Sigmoid colon (tissue), 7 donors: ENCODE measurements at places on chromosomes 2 and 18. TPM values are rescaled to one million over a fixed set of nuclear protein-coding genes. Genes with fewer than 3 reads are reported as not detected.

- DNase-seq: no peak
These were observed 64.6 kb downstream of the NCKAP1 start for GRCh38 chr2:182973441-182974352.

- no peak for DNase-seq
These were observed 74.6 kb upstream of the RNF152 start for GRCh38 chr18:61967252-61967891.

DNA sequence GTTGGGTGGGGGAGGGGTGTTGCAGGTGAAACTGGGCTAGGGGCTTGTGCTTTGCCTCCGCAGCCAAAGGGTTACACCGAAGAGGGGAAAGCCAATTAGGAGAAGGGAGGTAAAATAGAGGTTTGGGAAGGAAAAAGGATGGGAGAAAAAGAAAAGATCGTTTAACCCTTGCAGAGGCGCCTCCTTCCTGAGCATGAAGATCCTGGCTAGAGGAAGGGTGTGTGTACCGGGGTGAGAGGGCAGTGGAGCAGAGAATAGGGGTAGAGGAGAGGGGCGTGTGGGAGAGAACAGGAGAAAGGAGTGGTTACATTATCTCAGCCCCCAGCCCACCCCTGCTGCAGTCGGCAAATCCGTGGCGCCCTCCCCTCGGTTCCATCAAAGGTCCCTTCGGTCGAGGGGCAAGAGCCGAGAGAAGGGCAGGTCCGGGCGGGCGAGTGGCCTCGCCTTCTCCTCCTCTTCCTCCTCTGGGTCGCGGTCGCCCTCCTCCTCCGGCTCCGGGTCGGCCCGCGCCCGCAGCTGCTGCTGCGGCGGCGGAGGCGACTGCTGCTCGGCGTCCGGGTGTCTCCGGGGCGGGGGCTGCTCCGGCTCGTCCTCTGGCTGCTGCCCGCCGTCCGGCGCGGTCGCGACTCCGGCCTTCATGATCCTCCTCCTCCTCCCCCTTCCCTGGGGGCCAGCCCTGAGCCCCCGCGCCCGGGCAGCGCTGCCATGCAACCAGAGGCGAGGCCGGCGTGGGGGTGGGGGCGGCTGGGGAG is 1.1 kb downstream of the MARCHF4 start:
- no peak for DNase-seq

DNA sequence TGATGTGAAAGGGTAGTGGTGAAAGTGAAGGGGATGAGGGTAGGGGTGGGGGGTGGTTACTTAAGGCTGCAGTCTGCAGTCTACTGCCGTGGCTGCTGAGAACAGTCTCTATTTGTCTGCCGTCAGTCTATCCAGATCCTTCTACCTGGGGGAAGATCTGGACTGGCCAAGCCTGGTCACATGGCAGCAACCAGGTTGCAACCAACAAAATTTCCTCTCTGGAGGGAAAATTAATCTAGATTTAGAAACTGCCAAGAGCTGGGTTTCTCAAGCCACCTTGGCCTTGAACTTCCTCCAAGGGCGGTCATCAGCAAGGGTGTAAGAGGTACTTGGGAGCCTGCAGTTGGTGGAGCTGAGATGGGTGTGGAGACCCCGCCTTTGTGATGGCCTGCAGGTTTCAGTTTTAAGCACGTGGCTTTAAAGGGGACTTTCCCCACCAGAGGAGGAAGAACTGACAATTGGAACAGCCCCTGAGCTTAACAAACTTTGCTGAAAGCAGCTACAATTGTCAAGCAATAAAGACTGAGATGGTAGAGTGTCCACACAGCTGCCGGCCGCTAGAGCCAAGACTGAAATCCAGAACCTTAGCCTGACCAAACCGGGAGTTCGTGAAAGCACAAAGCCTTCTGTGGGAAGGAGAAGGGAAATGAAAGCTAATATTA is 31.4 kb upstream of the KCMF1 start:
- DNase-seq: peak; percentile 41

DNA sequence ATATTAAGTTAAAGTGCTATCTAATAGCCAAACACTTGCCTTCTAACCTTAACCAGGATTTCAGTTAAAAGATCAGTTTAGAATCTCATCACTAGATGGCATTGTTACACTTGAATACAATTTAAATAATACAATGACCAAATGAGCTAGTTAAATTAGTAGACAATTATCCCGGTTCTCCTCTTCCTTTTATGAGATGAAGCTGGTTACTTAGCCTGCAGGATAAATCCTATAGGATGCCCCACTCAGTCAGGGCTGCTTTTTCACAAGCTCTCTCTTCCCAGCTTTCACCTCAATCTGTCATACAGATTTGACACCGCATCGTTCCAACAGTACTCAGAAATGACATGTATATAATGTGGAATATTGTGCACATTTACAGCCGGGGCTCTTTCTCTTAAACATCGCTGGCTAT is 678.8 kb downstream of the KCNJ3 start:
- DNase-seq: no peak

GRCh38 chr2:124024561-124025170 is 421 bp upstream of the CNTNAP5 start:
- no peak for DNase-seq

- no peak for DNase-seq
These were observed 429.4 kb downstream of the ARHGAP15 start for GRCh38 chr2:143558665-143559064.

Gene INO80C
- 25.5 TPM for total RNA-seq

Gene COL4A3
- total RNA-seq: 1.4 TPM

Gene DES
- 13,684 TPM for total RNA-seq

Gene COL5A2
- 89.5 TPM for total RNA-seq

Gene CHRNA1
- not detected for total RNA-seq
